HFFc6 (cell line): ENCODE measurements at places on chromosomes 4 and X.

- DNase-seq: no peak
Measured at GRCh38 chr4:66849596-66849995, 695.7 kb downstream of the CENPC start.

- DNase-seq: no peak
Measured at GRCh38 chr4:41791557-41791956, 43.0 kb upstream of the PHOX2B start.

GRCh38 chr4:135354876-135355275 is 1153.3 kb upstream of the PABPC4L start:
- no peak for DNase-seq

- no peak for DNase-seq
Measured at GRCh38 chr4:3485886-3486540, 22.9 kb downstream of the DOK7 start.

DNA sequence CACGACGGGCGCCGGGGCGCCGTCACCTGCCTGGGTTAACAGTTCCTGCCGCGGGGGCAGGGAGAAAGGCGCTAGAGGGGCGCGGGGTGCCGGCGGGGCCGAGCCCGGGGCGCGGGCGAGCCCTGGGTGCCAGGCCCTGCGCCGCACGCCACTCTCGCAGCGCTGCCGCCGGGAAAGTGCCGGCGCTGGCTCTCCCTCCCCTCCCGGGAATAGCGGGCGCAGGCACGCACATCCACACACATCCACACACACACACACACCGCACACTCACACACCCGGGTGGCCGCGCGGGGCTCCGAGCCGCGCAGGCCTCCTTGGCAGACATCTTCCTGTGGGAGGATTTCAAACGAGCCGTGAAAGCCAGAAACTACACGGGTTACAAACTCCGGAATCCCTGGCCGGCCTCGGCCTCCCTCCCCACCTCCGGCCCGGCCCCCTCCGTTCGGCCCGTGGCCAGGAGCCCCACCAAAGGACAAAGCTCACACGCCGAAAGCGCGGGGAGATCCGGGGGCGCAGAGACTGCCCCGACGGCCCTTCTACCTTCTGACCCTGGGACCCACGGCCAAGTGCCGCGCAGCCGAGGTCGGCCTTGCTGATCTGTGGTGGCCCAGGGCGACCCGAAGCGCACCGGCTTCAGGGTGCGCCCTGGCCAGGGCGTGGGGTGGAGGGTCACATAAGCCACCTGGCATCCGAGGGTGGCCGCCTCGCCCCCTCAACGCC is 92.3 kb downstream of the BCOR start:
- DNase-seq: no peak

DNA sequence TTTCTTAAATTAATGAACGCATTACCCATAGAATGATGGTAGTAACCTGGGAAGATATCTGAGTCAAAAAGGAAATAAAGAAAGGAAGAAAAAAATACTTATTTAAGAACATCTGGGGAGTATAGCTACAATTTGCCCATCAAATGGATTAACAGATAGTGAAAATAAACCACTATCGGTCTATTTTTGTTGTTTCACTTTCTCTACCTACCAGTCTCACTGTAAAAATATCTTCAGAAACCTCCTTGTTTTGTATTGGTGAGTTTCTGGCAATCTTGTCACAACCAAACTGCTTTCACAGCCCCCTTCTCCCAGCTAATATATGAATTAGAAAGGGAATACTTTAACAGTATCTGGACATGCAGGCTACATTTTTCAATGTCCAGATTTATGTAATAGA is 783.5 kb downstream of the STPG2 start:
- no peak for DNase-seq

- no peak for DNase-seq
Measured at GRCh38 chr4:99038213-99038612, 42.7 kb downstream of the METAP1 start.

GRCh38 chr4:89158884-89159503 is 47.7 kb downstream of the TIGD2 start:
- DNase-seq: peak; percentile 39

DNA sequence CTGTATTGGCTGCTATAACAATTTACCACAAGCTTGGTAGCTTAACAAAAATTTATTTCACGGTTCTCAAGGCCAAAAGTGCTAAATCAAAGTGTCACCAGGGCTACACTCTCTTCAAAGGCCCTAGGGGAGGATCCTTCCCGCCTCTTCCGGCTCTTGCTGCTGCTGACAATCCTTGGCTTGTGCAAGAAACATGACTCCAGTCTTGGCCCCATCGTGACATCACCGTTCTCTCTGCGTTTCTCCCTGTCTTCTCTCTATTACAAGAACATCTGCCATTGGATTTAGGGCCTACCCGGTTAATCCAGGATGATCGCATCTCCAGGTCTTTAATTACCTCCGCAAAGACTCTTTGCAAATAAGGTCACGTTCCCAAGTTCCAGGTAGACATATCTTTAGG is 10.4 kb upstream of the CLCN4 start:
- DNase-seq: no peak
